ELR (cell line): ENCODE measurements at places on chromosomes 12 and 14.

DNA sequence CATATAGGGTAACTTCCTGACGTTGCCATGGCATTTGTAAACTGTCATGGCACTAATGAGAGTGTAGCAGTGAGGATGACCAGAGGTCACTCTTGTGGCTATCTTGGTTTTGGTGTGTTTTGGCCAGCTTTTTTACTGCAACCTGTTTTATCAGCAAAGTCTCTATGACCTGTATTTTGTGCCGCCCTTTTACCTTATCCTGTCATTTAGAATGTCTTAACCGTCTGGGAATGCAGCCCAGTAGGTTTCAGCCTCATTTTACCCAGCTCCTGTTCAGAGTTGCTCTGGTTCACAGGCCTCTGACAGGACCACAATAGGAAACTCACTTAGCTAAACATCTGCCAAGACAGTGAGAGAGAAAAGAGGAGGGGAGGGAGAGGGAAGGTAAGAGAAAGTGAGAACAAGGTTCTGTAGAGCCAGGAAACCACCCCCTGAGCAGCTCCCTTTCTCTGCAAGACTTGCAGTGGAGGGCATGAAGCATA lies 64.8 kb upstream of the PLEKHG3 start:
- DNase-seq, result no peak

DNA sequence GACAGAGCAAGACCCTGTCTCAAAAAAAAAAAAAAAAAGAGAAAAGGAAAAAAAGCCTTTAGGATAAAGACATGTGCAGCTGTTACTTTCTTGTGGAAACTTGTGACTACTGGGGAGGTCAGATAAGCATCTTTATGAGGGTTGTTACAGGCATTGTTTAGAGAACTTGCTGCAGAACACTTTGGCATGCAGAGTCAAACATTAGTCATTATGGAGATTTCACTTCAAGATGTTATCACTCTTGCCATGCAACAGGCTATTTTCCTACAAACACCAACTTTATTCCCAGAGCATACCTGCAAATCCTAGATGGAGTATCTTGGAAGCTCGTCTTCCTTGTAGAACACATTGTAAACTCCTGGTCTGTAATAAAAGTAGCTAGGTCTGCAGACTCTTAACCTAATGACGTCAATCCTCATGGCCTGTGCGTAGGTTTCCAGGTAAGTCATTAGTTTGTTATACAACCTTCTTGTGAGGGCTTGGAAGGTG lies 36.3 kb upstream of the WDR89 start:
- DNase-seq, result peak; percentile 84

DNA sequence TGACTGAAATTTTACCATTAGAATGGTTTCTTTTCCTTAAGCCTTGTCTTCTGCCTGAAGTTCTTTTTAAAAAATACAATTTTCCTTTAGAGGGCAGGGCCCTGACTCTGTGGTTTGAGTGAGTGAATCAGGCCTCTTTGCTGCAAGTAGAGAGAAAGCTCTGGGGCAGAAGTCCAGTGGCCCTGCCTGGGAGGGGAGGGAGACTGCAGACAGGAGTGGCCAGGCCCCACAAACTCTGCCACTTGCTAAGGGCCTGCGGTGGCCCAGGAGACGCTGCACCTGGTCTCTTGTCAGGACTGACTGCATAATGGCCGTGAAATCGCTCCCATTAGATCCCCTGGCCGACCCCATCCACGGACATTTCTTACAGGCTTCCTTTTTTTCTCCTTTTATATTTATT lies 25.5 kb downstream of the TSPAN11 start:
- no peak for DNase-seq

DNA sequence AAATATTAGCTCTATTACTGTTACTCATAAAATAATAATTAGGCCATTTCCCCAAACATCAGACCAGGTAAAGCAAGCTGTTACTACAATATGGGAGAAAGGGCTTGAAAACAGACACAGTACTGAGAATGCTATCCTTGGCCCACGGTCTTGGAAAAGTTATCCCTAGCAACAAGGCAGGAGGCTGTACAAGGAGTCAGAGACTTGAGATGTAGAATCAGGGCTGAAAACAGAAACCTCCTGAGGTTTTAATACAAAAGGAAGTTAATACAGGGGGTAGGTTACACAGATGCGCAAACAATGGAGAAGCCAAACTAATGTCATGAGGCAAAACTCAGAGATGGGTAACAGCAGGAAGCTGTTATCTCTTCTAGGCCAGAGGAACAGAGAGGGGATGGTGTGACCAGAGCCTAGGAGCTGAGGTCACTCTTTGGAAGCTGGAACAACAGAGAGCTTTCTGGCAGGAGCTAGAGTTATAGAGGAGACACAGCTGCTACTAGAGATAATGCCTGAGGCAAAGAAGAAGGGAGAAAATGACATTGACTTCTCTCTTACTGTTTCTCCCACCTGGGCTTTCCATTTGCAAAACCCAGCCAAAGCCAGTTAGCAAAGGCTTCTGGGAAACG lies 248.8 kb downstream of the SUDS3 start:
- DNase-seq, result no peak

DNA sequence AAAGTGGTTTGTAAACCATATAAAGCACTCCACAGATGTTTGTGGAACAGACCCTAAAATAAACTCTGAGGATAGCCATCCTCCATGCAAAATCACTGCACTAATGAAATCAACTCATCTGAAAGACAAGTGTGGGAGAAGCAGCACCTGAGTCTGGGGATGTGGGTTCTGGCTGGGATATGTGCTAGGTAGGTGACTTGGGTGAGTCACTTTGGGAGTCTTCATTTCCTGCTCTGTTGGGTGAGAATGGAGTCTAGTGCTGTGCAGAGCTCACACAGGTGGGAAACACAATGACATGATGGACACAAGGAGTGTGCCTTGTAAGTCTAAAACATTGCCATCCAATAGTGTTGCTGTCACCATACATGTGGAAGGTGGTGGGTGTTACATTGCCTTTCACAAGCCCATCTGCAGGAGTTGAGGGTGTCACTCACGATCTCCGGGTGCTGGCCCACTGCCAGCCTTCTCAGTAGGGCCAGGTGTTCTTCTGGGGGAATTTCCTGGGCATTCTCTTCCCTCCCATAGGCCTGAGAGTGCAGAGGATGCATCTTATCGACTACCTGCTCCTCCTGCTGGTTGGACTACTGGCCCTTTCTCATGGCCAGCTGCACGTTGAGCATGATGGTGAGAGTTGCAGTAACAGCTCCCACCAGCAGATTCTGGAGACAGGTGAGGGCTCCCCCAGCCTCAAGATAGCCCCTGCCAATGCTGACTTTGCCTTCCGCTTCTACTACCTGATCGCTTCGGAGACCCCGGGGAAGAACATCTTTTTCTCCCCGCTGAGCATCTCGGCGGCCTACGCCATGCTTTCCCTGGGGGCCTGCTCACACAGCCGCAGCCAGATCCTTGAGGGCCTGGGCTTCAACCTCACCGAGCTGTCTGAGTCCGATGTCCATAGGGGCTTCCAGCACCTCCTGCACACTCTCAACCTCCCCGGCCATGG lies 2.0 kb downstream of the SERPINA4 start:
- no peak for DNase-seq

- no peak for DNase-seq
These were observed 191.3 kb downstream of the TMTC2 start for GRCh38 chr12:82877963-82878362.

GRCh38 chr12:83472350-83472749 lies 785.6 kb downstream of the TMTC2 start:
- DNase-seq, result no peak

GRCh38 chr14:81289516-81289915 lies 68.8 kb upstream of the GTF2A1 start:
- DNase-seq, result no peak

DNA sequence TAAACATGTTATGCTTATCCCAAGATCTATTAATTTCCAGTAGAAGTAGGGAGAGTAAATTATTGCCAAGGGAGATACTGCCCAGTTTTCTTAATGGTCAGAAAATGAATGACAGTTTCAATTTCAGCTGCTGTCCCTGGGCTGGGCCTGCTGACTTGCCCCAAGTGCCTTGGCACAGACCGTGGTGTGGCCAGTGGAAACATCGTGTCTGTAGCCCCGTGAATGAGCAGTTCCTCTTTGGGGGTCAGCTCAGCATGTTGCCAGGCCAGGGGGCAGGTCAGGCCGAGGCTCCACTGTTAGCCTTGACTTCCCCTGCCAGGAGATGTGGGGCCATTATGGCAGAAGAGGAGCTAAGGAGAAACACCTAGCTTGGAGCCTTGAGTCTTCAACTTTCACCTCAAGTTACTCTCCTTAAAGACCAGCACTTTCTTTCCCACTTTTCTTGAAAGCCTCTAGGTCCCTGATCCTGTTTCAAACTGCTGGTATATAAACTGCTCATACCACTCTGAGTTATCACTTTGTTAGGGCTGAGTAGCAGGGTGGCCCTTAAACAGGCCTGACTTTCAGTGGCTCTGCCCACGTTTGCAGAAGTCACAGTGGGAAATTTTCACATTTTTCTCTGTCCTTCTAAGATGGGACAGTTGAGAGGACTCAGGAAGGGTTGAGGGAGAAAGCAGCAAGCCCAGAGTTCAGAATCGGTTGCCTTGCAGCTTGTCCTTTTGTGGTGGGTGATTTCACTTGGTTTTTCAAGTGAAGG lies 73.2 kb downstream of the SUSD6 start:
- DNase-seq, result no peak

DNA sequence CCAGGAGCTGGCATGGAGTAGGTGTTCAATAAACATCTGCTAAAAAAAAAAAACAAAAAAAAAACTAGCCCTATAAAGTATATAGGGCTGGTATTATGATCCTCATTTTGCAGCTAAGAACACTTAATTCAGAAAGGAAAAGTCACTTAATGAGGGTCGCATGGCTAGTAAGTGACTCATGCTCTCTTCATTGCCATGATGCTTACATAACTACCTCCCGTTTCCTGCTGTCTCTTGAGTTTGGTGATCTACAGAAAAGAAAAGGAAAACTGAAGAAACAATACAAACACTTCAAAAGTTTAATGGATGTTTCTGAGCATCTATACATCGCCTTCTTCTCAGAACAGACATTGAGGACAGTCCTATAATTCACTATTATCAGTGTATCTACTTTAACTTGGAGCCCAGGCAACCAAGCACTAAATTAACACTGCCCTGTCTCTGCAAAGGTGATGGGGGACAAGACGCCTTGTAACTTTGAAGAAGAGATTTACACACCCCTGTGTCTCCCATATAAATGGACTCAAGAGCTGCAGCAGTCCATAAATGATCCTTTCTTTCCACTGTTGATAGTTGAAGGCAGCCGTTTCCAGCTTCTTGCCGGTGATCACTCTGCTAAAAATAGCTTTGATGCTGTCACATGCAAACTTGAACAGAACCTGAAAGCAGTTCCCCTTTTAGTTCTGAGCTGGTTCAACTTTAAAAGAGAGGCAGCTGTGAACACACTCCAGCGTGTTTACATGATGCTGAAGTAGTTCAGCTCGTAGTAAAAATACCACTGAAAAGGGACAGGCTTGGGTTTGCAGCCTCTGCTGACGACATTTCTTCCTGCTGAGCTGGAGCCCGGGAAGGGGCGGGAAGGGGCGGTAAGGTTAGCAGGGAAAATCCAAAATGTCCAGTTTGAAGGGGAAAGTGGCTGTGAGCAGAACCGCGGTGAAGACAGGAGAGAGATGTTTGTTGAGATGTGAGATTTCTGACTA lies 113.3 kb downstream of the FOXN3 start:
- DNase-seq, result peak; percentile 68

DNA sequence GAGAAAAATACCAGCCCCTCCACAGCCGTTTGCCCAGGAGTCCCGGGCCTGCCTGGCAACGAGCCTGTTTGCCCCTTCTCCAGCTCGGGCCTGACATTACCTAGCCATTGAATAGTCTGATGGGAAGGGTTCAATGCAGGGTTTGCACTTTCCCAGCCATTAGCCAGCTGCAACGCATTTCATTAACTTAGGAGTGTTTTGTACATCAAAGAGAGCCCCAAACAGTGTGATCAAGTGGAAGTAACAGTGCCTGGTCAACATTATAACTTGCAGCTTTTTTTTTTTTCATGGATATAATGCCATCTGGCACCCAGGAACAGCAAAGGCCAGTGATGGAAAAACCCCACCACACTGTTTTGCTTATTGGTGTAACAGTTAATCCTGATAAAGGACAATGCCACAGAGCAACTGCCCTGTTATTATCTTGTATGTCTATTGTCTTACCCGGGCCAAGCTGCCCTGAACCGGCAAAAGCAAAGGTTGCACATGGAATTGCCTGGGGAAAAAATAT lies 38.0 kb downstream of the BTG1 start:
- no peak for DNase-seq

GRCh38 chr12:81727391-81727790 lies 31.8 kb downstream of the PPFIA2 start:
- DNase-seq, result no peak

- DNase-seq, result no peak
These were observed 404.0 kb upstream of the ATP2B1 start for GRCh38 chr12:90112666-90113065.

GRCh38 chr14:46344327-46344937 lies 307.1 kb downstream of the RPL10L start:
- peak; percentile 60 for DNase-seq

DNA sequence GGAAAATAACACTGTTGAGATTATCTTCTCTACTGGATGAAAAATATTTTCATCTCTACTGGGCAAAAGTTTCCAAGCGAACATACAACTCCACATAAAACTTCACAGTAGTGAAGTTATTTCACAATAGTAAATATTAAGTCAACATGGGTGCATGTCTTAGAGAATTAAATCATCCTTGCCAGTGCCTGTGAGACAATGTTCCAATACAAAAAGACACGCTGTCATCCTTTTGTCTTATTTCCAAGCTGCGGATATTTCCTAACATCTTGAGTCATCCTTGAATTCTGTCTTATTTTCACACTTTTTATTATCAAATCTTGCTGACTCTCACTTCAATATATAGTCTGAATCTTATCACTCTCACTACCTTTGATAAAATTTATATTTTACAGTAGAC lies 142.9 kb upstream of the KITLG start:
- DNase-seq, result peak; percentile 42

- DNase-seq, result no peak
These were observed 277.1 kb downstream of the DPF3 start for GRCh38 chr14:72616811-72617210.

GRCh38 chr12:132144810-132145168 lies 532 bp downstream of the NOC4L start:
- DNase-seq, result peak; percentile 36

GRCh38 chr14:44912041-44912869 lies 49.5 kb downstream of the KLHL28 start:
- no peak for DNase-seq

DNA sequence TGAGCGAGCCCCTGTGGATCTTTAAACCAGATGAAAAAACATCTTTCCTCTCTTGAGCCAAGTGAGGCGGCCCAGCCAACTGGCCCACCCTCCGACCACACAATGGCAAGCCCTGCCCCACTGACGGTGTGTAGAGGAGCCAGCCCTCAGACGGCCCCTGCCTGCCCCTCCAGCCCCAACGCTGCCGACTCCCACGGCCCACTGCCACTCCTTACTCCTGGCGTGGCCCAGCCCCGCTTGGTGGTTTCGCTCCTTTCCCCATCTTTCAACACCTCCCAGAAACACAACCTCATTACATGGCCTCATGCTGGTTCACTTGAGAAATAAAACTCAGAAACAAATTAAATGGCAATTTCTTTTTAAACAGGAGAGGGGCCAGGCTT lies 80.6 kb upstream of the DICER1 start:
- DNase-seq, result no peak

- no peak for DNase-seq
These were observed 57.8 kb upstream of the FSCB start for GRCh38 chr14:44564908-44565307.

- peak; percentile 24 for DNase-seq
These were observed 100.2 kb upstream of the ALX1 start for GRCh38 chr12:85179680-85180270.

GRCh38 chr12:82595941-82596340 lies 90.8 kb upstream of the TMTC2 start:
- DNase-seq, result no peak
